ENCODE measurements at places on chromosomes 5 and 9. TPM values are rescaled to one million over a fixed set of nuclear protein-coding genes. Genes with fewer than 3 reads are reported as not detected.

PCDHGA2 gene
- 0.19 TPM for total RNA-seq

- DNase-seq, result no peak
Observed at GRCh38 chr9:4739587-4740387, 1.2 kb downstream of the AK3 start.

DMRT1 gene
- not detected for total RNA-seq

- no peak for DNase-seq
Observed at GRCh38 chr9:125538092-125538473, 168.9 kb downstream of the MAPKAP1 start.

GRCh38 chr9:128636024-128636390 is 20.6 kb downstream of the DYNC2I2 start:
- no peak for DNase-seq

- DNase-seq, result no peak
Observed at GRCh38 chr5:89932771-89933181, 476.8 kb downstream of the CETN3 start.

NACC2 gene
- 11.5 TPM for total RNA-seq

GRCh38 chr5:172571413-172571812 is 69.7 kb upstream of the NEURL1B start:
- DNase-seq, result no peak

MYMK gene
- not detected for total RNA-seq

GRCh38 chr5:42605490-42605889 is 151.1 kb upstream of the CCDC152 start:
- DNase-seq, result no peak

PCDH1 gene
- total RNA-seq, result not detected
